MG63 (cell line): ENCODE measurements at places on chromosomes 5 and 9.

DNA sequence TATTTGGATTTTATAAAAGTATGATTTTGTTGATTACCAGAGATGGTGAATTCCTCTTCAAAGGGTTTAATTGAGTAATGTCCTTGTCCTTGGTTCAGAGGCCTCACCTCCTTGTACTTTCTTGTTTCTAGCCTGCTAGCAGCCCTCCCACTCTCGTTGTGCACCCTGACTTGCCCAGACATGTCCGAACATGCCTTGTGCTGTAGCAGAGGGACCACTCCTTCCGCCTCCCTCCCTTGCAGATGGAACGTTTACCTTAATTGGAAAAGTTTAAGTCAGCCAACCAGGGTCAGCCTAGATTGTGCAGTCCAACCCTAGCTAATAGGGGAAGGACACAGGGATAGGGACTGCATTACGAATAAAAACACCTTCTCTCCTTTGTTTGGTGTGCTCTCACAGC, 406.9 kb upstream of the NMUR2 start:
- no peak for DNase-seq

GRCh38 chr5:93601802-93602155, 18.8 kb downstream of the NR2F1 start:
- no peak for DNase-seq

- DNase-seq, result no peak
Observed at GRCh38 chr9:136316271-136316751, 11.0 kb upstream of the GPSM1 start.

GRCh38 chr5:141637767-141638419, 1.1 kb downstream of the RELL2 start:
- peak; percentile 43 for DNase-seq

GRCh38 chr9:110180511-110181434, 27.2 kb downstream of the C9orf152 start:
- peak; percentile 74 for DNase-seq

GRCh38 chr9:16715404-16715803, 155.1 kb downstream of the BNC2 start:
- DNase-seq, result peak; percentile 55

DNA sequence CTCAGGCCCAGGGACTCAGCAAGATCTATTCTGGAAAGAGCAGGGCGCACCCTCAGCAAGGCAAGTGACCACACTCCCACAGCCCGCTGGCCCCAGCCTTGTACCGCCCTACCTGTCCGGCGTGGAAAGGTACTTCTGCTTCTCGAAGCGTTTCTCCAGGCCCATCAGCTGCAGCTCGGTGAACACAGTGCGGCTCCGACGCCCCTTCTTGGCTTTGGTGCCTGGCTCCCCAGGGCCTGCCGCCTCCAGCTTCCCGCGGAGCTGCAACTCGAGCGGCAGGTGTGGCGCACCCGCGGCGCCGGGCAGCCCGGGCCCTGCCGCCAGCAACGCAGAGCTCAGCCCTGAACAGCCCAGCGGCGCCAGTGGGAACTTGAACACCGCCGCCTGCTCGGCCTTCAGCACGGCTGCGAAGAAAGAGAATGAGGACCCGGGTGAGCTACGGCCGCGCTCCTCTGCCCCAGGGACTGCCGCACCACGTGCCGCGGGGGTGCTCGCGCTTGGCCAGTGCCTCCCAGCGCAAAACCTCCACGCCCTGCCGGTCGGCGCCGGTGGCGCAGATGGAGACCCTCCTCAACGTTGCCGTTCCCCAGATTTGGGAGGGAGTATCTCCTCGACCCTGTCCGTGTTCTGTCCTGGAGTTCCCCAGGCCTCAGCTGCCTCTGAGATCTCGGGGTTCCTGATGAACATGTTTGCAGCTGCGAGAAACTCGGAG, 2.2 kb downstream of the BARX1 start:
- DNase-seq, result no peak

DNA sequence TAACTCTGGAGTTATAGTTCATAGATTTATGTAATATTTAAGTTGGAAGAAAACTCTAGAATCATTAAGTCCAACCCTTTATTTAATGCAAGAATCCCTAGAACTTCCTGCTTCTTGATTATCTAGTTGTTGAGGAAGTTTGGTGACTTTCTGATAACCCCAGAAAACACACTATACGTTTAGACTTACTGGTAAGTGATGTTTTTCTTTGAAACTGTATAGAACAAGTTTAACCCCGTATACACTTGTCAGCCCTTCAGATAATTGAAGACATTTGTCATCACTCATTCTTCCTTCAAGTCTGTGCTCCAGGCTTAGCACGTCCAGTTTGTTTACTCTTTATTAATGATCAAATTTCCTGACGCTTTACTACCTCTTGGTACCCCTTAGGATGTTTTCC, 9.0 kb downstream of the NDUFS4 start:
- no peak for DNase-seq

- no peak for DNase-seq
Observed at GRCh38 chr9:15294604-15295003, 12.4 kb downstream of the TTC39B start.

- peak; percentile 80 for DNase-seq
Observed at GRCh38 chr5:132364319-132364718, 5.2 kb upstream of the SLC22A5 start.

- DNase-seq, result no peak
Observed at GRCh38 chr5:129361441-129362025, 98.6 kb upstream of the ADAMTS19 start.

GRCh38 chr5:15798006-15798405, 298.0 kb downstream of the FBXL7 start:
- no peak for DNase-seq

DNA sequence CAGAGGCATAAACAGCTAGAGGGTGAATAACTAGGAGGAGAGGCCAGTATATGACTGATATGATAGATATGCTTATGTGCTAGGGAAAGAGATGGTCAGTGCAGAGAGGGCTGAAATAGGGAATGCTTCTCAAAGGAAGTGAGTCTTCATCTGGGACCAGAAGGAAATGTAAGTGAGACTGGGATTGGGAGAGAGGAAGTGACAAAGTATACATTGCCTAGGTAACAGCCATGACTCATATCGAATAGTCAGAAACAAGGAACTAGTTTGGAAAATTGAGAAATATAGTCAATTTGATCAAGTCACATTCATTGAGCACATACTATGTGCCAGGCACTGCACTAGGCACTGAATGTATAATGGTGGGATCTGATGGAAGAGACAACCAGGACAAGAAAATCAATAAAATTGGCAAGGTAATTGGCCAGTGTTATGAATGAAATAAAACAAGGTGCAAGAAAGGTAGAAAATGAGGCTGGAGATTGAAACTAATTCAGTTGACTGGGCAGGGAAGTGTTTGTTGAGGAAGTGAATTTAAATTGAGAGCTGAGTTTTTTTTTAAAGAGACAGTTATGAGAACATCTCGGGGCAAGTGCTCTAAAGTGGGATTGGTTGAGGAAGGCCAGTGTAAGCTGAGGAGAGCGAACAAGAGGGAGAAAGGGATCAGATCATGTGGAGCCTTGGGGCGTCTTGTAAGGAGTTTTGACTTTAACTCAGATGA, 4.3 kb downstream of the ERAP2 start:
- DNase-seq, result peak; percentile 20

DNA sequence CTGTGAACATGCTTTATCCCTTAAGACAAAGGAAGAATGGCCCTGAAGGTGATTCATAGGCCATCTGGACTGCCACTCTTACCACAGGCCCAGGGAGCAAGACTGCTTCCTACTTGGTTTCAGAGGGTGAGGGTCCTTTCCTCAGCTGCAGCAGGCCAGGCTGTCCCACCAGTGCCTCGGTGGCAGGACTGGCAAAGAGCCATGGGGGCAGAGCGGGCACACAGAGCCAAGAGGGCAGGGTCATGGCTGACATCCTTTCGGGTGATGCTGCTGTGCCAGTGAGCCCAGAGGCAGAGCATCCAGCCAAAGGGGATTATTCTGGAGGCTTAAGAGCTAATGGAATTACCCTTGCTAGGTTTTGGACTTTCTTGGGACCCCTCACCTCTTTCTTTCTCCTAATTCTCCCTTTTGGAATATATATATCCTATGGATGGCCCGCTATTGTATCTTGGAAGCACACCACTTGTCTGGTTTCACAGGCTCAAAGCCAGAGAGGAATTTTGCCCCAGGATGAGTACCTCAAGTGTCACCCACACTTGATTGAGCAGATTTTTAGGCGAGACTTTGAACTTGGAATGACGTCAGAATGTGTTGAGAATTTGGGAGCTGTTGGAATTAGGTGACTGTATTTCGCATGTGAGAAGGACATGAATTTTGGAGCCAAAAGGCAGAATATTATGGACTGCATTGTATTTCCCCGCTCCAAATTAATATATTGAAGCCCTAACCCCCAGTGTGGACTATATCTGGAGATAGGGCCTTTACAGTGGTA, 180.6 kb downstream of the BARX1 start:
- DNase-seq, result no peak

DNA sequence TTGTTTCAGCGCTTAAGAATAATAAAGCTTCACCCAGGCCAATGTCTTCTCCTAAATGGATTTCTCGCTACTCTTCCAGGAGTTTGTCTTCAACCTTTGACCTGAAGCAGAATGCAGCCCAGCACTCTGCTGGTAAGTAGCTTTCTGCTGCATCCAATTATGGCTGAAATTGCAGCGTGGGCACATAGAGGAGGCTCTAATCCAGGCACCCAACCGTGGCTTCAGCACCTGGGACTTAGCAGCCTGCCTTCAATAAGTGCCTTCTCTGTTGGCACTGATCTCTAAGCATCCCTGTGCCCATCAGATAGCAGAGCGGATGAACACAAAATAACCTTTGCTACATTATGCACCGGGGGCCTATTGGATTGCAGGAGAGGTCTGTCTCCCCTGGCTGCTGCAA, 105.2 kb downstream of the TRIM32 start:
- DNase-seq, result no peak

DNA sequence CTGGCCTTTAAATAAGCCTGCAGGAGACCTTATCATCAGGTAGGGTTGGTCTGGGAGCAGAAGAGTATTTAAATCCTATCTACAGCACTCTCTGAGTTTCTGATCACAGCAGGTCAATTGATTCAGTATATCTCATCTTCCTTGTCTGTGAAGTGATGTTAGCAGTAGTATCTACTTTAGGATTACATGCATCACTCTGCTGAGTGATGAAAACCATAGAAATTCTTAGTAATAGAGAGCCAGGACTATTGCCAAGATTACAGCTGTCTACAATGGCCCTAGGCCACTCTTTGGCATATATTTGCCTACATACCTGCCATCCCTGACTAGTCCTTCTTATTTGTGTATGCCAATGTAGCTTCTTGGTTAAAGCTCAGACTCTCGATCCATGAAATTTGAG, 183.8 kb downstream of the ASTN2 start:
- DNase-seq, result no peak

DNA sequence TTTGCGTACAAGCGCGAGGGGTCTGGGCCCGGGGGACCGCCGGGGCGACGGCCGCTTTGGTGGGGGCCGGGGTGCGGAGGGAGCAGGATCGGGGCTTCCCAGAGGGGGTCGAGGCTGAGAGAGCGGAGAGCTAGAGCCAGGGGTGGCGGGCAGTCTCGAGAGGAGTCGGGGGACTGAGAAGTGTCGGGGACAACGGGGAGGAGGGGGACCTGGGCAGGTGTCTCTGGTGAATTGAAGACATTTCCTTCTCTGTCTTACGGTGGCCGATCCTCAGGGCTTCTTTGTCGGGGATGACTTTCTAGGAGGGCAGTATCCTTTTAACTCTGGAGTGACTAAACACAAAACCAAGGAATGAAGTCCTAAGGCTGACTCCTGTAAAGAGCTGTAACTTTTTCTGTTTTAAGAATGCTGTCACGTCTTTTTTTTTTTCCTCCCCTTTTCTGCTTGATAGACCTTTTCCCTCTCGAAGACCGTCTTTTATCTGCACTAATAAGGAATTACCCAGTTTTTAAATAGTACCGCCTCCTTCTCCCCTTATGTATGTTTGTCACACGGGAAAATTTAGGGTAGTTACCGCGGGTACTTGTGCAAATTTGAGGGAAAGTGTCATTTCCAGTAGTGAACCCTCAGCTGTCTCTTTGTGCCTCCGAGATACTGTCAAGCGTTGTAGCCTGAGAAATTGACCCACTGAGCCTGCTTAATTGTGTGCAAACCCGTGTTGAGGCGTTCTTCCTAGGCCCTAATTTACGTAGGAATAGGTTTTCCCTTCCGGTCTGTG, 822 bp downstream of the DENND4C start:
- DNase-seq, result no peak

DNA sequence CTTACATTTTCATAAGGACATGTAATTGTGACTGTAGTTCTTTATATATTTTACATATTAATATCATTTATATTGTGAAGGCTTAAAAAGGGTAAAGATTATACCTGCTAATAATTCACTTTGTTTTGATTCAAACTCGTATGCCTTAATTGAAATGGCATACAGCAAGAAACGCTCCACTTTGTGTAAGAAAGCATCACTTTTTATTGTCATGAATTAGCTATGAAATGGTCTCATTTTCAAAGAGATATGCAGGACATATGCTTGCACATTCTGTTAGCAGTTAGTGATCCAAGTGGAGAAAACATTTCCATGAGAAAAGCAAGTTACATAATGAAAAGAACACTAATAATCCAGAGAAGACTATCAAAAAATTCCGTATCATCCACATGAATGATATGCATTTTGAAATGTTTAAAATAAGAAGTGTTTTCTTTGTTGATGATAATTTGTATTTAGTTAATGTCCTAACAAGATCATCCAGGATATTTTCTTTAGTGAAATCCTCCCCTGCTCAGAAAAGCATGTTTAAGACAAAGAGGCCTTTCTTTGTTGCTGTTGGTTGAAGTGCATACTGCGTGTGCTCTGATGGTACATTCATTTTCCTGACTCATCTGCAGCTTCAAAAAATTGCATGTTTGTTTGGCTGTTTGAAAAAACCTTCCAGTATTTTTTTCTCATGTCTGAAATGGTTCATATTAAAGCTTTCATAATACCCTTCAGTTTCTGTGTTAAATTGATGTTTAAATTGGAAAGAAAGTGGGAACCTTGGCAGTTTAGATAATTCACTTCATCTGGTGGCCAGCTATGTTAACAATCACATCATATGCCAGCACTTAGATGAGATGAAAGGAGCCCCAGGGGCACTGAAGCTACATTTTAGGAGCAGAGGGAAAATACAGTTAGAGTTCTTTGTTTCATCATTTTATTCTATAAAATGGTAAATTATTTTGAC, 242.2 kb downstream of the CSNK1G3 start:
- DNase-seq, result peak; percentile 9

GRCh38 chr9:108854641-108855528, 901 bp downstream of the ACTL7B start:
- no peak for DNase-seq

DNA sequence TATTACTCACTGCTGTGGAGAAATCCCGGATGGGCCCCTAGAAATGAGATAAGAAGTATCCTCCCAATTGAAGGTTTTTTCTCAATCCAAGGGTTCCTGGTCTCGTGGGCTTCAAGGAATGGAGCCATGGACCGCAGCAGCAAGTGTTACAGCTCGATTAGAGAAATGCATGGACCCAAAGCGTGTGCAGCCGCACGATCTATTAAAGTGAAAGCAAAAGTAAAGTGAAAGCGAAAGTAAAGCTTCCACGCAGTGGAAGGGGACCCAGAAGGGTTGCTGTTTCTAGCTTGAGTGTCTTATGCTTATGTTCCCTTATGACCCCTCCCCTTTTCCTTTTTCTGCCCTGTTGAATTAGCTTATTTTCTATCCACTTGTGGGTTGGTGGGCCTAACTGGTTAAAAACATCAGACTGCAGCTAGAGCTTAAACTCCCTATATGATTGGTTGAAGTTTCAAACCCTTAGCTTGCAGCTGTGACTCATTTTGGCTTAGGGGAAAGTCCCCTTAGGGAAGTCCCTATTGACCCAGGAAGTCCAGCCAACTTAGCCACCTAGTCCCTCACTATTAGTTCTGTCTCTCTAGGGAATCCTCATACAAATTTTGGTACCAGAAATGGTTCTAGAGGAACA, 1111.8 kb downstream of the TAF11L14 start:
- peak; percentile 58 for DNase-seq

- no peak for DNase-seq
Observed at GRCh38 chr9:32955655-32956478, 45.6 kb downstream of the APTX start.
